ENCODE measurements at places on chromosomes 2 and 18. TPM values are rescaled to one million over a fixed set of nuclear protein-coding genes. Genes with fewer than 3 reads are reported as not detected.

Gene AFF3
- not detected for total RNA-seq

Gene HOXD13
- total RNA-seq, result not detected

Gene TEX44
- total RNA-seq, result not detected

Gene ST6GAL2
- total RNA-seq, result 0.08 TPM

Gene TUBB8B
- total RNA-seq, result not detected

Gene UGT1A3
- total RNA-seq, result not detected

Gene ANKRD39
- 19.5 TPM for total RNA-seq

Gene SPR
- 20.9 TPM for total RNA-seq

Gene CYRIA
- total RNA-seq, result 0.30 TPM
